Hindlimb muscle (tissue), 1 donor: ENCODE measurements at places on chromosomes 6 and 20.

- no peak for DNase-seq
Measured at GRCh38 chr6:165848086-165848426, 185.0 kb upstream of the PDE10A start.

DNA sequence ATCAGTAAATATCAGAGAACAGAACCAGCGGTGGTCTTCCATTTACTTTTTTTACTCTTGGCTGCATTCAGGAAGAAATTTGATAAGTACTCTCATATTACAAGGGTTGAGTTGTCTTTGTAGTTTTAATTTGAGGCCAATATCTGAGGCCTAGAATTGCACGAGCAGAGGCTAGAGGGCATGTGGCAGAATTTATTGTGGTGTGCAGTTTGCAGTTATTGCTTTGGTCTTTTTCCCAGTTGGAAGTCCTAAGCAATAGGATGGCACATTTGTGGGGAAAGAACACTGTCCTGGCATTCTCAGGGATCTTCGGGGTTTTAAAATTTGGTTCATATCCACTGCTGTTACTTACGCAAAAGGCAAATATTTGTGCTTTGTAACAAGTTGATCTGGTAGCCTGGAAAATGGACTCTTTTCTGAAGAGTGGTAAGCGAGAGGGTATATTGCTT, 66.0 kb downstream of the CTNNBL1 start:
- no peak for DNase-seq

DNA sequence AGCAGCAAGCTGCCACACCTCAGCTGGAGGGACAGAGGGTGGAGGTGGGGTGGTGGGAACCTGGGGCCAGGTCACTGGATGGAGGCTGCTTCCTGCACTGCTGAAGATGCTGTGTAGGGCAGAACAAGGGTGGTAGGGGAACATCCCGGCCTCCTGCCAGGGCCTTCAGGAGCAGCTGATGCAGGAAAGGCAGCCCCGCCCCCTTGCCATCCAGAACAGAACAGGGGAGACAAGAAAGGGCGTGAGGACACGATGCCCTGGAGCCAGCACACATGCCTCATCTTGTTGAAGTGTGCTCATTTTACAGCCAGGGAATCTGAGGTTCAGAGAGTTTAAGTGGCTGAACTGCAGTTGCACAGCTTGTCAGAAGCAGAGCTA, 43.1 kb upstream of the PHACTR3 start:
- DNase-seq: no peak

- DNase-seq: no peak
Measured at GRCh38 chr6:118218156-118218555, 311.1 kb downstream of the SLC35F1 start.

- DNase-seq: peak; percentile 94
Measured at GRCh38 chr20:347640-348484, 951 bp downstream of the NRSN2 start.

- DNase-seq: no peak
Measured at GRCh38 chr6:84853901-84854300, 89.5 kb upstream of the TBX18 start.

GRCh38 chr6:98787961-98788360, 46.4 kb upstream of the POU3F2 start:
- DNase-seq: no peak

GRCh38 chr6:1856381-1856780, 246.7 kb downstream of the FOXC1 start:
- no peak for DNase-seq

- no peak for DNase-seq
Measured at GRCh38 chr20:14729390-14729789, 392.0 kb upstream of the FLRT3 start.

DNA sequence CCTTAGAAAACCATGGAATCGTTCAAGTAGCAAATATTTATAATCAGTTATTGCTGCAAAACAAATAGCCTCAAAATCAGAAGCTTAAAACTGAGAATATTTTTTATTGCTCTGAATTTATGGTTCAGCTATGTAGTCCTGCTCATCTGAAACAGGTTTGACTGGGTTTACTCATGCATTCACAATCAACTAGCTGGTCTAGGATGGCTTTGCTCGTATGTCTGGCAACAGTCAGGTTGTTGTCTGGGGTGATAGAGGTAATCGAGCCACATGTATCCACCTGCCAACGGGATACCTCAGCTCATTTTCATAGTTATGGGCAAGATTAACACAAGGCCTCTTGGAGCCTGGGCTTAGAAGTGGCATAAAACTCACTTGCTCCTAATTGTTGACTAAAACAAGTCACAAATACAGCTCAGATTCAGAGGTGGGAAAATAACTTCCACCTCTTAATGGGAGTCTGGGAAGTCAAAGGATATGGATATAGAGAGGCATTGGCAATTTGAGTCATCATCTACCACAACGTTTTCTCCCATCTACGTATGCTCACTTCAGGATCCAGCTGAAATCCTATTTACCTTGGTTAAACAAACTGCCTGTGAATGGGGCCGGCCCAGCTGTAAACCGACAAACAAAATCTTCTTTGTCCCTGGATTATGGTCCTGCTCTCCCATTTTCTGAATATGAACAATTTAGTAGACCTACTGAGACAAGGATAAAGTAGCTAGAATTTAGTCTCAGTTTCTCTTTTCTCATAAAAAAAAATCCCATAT, 54.5 kb upstream of the TENT5A start:
- no peak for DNase-seq

DNA sequence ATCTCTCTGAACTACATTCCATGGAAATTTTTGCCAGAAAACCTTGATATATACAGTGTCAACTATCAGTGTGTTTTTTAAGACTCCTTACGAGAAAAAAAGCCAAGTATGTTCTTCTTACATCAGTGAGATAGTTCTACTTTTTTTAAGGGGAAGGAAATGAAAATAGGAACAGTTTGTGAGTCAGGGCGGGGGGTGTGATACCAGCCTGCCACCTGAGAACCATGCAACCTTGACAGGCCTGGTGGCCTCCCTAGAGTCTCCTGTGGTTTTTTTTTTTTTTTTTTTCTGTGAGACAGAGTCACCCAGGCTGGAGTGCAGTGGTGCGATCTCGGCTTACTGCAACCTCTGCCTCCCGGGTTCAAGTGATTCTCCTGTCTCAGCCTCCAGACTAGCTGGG, 96.3 kb upstream of the GCM1 start:
- DNase-seq: no peak

DNA sequence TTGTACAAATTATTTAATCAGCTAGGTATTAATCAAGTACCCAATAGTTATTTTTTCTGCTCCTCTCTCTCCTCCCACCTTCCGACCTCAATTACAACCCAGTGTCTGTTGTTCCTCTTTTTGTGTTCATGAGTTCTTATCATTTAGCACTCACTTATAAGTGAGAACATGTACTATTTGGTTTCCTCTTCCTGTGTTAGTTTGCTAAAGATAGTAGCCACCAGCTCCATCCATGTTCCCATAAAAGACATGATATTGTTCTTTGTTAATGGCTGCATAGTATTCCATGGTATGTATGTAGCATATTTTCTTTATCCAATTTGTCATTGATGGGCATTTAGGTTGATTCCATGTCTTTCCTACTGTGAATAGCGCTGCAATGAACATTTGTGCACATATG, 652.8 kb upstream of the CITED2 start:
- DNase-seq: no peak

DNA sequence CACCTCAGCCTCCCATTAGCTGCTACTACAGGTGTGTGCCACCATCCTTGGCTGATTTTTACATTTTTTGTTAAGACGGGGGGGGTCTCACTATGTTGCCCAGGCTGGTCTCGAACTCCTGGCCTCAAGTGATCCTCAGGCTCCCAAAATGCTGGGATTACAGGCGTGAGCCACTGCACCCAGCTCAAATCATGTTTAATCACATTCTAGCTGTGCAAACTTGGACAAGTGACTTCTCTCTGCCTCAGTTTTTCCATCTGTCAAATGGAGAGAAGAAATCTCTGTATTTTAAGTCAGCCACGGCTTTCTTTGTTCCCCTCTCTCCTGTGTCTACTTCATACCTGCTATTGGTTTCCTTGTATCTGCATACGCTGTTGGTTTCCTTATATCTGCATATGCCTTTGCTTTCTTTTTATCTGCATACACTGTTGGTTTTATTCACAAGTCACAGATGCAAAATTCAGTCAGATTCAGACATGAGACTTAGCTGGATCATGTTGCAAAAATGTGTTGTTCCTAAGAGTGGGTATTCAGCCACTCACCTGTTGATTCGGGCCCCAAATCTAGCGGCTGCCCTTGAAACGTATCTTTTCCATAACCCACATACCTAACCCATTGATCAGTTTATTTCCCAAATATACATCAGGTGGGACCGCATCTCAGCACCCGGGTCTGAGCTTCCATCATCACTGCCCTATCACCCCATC, 30.2 kb downstream of the SULF2 start:
- no peak for DNase-seq

- no peak for DNase-seq
Measured at GRCh38 chr6:170317718-170318117, 11.2 kb downstream of the FAM120B start.

DNA sequence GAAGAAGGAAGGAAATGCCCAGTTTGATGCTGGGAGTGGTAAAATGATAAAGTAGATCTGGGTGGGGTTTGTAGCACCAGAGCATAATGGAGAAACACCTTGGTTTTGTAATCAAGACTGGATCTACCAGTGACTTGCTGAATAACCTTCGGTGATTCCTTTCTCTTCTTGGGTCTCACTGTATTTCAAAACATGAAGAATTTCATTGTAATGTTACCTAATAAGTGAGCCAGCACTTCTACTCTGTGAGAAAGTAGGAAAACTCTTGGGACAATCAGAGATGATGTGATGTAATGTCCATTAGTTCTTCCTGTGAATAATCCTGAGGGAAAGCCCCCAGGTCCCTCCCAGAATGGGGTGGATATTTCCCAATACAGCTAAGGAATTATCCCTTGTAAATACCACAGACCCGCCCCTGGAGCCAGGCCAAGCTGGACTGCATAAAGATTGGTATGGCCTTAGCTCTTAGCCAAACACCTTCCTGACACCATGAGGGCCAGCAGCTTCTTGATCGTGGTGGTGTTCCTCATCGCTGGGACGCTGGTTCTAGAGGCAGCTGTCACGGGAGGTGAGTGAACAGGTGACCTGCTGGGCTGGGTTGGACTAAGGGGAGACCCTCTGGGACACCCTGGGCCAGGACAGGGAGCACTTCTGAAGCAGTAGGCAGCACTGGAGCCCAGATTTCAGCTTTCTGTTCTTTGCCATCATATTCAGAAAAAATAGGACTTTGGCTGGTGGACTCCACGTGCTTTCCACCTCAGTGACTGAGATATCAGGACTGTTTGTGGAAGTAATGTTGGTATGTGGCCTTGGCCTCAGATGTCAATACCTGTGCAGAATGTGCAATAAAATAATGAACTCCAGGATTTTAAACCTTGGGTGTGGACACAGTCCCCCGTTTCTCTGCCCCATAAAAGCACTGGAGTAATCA, at the start of gene PI3:
TSS of gene PI3 (plus strand) at position 469 of the 931 bp plus-strand sequence. CDS start at position 490, 21 bp downstream.
- no peak for DNase-seq

DNA sequence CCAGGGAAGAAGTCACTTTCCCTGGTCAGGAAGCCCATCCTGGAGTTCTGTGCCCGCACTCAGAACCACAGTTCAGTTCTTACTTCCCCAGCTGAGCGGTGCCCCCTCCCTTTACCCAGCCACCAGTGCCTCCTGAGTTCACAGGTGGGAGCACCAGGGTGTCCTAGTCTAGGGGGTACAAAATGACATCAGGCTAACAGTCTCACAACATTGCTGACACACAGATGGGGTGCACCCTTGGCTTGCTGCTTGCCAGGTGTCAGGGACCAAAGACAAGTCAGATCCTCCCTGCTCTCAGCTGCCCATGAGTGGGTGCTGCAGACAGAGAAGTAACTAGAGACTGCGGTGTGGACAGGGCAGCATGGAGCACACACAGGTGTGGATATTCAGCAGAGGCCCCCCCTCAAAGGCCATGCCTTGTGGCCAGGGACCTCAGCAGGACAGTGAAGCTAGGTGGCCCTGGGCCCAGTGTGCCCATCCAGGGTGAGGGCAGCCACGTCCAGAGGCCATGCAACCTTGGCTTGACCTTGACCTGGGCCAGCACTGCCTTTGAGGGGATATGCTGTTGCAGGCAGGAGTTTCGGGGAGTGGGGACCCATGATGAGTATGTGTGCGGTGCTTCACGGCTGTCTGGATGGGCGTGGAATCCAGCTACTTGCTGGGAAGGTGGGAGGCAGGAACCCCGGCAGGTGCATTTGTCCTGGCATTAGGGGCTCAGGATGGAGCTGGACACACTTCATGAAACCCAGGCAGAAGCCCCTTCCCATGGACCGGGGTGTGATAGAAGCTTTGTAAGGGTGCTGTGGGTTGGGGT, 110.4 kb upstream of the FRMD1 start:
- DNase-seq: no peak

DNA sequence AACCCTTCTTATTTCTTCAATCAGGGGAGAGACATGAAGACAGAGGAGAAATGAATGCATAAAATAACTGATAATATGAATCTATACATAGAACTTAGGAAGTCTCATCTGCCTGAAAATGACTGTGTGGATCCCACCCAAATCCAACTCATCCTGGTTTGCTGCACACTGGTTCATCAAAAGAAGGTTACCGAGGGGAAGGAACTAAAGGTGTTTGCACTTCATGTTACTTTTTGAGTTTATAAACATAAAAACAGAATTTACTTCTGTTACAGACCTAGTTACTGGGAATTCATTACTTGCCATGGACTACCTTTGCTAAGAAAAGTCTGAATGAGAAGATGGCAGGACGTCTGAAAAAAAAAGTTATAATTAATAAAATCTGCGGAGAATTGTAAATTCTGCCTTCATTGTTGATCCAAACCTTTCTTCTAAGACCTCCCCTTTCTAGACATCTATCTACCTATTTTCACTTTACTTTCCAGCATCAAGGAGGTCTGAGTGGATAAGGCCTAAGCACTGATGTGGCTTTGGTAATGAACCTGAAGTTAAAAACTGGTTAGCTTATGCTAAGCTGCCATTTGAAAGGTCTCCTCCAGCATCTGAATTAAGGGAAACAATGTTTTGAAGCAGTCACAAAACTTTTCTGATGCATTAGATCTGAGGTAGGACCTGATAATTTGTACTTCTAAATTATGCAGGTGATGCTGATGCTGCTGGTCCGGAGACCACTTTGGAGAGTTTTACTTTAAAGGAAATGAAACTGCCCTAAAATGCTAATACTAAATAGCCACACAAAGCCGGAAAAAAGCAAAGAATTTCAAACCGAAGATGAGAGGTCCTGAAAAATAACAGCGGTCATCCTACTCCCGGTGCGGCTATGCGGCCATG, 84.0 kb downstream of the HFE start:
- DNase-seq: peak; percentile 21

DNA sequence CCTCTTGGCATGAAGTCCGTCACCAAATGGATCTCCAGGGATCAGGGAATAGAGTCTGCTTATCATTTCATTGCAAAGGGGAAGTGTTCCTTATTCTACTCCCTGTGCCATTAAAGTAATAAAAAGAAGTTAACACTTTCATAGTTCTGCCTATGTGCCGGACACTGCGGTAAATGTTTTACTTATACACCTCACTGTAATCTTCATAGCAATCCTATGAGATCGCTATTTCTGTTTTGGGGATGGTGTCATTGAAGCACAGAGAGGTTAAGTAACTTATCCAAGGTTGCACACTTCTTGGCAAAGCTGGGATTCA, 177.7 kb downstream of the TSHZ2 start:
- no peak for DNase-seq
